ENCODE measurements at places on chromosomes 12 and 14.

DNA sequence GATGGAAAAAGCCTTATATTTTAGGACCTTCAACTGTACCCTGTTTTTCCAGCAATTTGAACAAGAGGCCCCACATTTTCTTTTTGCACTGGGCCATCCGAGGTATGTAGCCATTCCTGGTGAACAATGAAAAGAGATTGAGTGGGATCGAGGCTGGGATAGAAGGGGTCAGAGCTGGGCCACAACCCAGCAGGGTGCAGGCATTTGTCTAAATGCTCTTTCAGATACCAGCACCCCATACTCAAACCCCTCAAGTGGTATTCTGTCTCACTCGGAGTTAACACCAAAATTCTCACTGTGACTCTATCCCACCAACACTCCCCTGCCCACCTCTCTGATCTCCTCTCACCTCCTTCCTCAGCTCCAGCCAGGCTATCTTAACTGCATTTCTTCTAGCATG, 26.8 kb downstream of the DUSP6 start:
- no peak for DNase-seq

DNA sequence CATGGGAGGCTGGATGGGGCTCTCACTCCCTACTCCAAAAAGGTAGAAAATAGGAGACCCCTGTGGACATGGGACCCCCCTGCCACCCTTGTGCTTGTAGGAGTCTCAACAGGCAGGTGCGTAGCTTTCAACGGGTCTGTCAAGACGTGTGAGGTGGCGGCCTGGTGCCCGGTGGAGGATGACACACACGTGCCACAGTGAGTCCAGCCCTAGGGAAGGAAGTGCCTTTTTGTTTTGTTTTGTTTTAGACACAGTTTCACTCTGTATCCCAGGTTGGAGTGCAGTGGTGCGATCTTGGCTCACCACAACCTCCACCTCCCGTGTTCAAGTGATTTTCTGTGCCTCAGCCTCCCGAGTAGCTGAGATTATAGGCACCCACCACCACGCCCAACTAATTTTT, 12.9 kb downstream of the P2RX4 start:
- no peak for DNase-seq

- no peak for DNase-seq
Observed at GRCh38 chr12:46832130-46832704, 6.4 kb upstream of the SLC38A4 start.

- DNase-seq: peak; percentile 47
Observed at GRCh38 chr14:101185073-101185835, 281.7 kb upstream of the RTL1 start.

DNA sequence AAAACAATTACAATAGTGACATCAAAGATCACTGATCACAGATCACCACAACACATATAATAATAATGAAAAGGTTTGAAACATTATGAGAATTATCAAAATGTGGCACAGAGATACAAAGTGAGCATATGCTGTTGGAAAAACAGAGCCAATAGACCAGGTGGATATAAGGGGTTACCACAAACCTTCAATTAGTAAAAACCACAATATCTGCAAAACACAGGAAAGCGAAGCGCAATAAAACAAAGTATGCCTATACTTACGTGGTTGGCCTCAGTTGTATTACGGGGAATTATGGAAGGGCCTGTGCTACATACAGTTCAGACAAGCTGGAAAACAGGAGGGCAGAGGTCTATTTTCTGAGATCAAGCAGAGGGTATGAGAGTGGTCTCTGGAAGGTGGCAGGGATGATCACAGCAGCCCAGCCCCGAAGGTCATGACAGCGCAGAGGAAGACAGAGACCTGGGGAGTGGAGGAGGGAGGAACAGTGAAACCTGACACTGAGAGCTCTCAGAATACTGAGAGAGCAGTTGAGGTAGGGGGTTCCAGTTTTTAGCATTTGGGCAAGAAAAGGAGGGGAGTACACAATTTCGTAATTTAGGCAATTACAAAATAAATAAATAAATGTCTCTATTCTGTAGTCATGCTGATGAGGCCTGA, 41.3 kb downstream of the IFNG start:
- DNase-seq: no peak

Data from vagina (tissue), 2 donors.